Muscle of back (tissue), 13 donors: ENCODE measurements at places on chromosomes 5 and 9.

- DNase-seq, result no peak
Measured at GRCh38 chr5:138033907-138034306, 1.0 kb upstream of the FAM13B start.

GRCh38 chr9:100427366-100428263, 672 bp downstream of the MSANTD3 start:
- peak; percentile 82 for DNase-seq

DNA sequence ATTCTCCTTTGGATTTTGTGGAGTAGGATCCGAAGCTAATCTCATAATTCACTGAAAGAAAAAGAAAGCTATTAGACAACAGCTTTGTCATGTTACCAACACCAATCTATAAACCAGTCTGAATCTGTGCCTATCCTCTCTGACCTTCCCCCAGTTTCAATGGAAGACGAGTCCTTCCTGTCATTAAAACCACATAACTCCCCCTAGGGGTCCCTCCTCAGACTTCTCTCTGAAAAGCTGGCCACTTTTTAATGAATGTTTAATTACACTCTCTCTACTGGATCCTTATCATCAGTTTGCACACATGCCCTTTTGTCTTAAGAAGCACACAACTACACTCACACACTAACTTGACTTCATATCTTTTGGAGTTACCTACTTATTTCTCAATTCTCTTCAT, 98.0 kb upstream of the TSLP start:
- DNase-seq, result no peak

GRCh38 chr5:91493086-91493485, 110.0 kb upstream of the ARRDC3 start:
- DNase-seq, result no peak

DNA sequence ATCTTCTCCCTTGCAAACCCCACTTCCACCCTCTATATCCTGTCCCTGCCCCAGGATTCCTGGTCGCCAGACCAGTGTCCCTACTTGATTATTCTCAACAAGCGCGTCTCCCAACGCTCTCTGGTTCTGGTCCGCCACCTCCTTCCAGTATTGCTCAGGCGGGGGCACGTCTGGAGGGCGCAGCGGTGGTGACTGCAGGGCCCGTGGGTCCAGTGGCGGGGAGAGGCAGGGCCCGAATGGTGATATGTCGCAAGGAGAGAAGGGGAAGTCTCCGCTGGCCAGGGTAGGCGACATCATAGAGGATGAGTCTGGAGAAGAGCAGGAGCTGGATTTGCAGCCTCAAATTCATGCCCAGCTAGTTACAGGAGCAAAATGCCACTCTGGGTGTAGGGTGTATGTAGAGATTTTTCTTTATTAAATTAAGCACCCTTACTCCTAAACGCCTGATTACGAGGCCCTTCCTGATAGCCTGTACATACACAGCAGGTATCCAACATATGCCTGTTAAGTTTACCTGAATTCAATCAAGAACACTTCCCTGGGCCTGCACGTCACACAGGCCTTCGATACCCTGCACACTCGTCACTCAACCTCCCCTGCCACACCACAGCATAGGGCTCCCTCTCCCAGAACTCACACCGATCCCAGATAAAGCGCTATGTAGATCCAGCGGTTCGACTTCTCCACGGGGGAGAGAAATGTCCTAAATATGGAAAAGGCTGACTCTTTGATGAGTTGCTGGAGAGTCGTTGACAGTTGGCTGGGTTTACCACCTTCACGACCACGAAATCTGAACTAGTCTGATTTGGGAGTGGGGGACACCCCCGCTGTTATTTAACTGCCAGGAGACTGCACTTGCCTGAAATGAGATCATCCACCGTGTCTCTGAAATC, 4.8 kb downstream of the MCIDAS start:
- no peak for DNase-seq

DNA sequence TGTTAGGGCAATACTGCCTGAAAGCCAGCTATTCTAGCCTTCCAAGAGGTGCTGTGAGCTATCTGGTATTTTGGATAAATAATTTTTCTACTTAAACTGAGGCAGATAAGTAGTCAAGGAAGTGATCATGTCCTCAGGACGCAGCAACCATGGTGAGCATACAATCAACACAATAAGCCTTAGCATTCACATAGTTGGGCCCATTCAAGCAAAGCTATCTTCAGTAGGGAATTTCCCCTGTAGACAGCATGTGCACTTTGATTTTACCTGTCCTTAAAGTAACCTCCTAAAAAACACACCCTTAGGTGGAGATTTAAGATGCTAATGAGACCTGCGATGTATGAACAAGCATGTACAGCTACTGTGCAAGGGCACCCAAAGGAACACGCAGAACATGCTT, 76.2 kb upstream of the HCN1 start:
- no peak for DNase-seq

- DNase-seq, result no peak
Measured at GRCh38 chr5:69432412-69433206, 17.7 kb downstream of the MARVELD2 start.

DNA sequence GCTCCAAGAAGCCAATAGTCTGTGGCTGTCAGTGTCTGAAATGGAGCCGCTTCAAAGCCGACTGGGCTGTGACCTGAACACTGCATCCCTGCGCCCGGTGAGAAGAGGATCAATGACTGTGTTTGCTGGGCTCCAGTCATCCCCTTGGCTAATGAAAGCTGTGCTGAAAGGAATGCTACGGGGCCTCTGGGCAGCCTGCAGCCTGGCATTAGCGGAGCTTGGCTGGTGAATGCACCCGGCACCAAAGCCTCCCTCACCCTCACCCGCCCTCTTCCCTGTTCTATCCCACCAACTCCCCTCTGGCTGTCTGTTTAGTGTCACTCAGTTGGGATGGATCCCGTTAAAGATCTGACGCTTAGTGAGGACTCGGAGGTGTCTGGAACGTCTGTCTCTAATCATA, 355.3 kb downstream of the BNC2 start:
- DNase-seq, result no peak

- DNase-seq, result no peak
Measured at GRCh38 chr9:97944612-97945011, 6.6 kb upstream of the HEMGN start.

GRCh38 chr5:120043431-120043830, 414.1 kb downstream of the FAM170A start:
- no peak for DNase-seq

GRCh38 chr5:77867914-77868313, 91.8 kb upstream of the TBCA start:
- no peak for DNase-seq
